ENCODE measurements at places on chromosomes 4 and X.

DNA sequence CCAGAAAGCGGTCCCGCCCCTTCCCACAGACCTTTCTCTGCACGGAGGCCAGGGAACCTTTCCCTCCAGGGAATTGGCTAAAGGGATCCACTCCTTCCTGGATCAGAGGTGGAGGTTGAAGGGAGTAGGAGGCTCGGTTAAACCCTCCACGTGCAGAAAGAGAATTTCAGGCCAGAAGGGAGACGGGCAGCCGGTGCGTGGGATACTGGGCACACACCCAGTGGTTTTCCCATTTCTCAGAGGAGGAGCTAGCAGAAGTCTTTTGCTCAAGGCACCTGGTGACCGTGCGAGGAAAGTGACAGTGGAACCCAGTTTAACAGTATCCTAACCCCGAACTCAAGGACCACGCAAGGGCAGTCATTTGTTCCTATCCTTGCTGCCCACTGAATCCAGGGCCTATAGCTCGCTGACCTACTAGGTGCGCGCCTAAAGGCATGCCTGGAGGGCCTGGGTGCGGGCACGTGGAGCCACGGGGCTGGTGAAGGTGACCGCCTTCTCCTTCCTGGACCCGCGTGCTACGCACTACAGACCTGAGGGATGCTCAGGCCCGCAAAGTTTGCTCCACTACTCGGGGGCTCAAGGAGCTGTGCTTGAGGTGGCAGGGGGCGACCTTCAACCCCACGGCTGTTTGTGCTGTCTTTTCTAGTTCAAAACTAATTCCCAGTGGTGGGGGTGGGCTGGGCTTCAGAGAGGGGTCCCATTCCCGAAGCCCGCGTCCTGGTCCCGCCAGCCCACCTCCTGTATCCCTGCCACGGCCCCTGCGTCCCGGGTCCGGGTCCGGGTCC lies 587 bp upstream of the AFF2 start:
- DNase-seq: no peak

DNA sequence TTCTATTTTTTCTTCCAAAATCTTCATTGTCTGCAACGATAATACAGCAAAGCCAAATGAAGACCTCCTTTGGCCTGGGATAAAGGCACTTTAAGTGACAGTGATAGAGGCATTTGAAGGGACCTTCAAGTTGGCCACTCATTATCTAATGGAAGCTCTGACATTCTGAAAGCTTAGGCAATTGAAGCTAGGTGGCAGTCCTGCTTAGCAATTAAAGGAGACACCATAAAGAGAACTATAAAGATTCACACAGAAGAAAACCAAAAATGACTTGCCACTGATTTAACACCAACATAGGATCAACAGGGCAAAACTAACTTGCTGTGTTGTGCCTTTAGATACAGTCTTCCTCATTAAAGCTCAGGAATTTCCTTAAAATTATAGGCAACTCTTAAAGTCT lies 103.3 kb upstream of the TSPAN7 start:
- DNase-seq: no peak

DNA sequence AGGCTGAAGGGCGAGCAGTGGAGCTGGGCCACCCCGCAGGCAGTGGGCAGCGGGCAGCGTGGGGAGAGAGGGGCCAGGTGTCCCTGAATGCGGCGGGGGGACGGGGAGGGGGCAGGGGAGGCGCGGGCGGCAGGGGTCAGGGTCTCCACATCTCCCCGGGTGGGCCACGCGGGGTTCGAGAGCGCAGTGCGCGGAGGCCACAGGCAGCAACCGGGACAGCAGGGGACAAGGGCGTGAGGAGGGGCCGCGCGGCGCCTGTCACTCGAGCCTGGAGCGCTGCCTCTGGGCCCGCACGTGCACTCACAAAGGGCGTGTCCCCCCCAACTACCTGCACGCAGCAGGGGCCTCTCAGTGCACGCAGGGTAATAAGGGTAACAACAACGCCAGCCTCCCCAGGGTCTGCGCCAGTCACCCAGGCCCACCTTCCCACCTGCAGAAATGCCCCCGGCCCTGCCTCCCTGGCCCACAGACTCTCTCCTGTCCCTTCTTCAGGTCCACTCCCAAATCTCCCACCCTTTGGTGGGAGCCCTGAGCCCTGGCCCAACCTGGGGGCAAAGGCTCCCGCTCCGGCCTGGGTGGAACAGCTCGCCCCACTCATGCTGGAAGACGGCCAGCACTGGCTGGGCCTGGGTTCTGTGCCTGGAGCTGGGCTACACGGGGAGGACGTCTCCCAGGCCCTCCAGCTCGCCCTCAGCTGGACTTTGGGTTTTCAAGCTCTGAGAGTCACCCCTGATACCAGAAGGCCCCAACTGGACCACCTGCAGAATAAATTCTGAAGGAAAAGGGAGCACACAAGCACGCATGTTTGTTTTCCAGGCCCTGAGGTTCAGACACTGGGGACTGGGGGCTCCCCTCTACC lies 53.2 kb downstream of the ZFYVE28 start:
- DNase-seq: no peak

DNA sequence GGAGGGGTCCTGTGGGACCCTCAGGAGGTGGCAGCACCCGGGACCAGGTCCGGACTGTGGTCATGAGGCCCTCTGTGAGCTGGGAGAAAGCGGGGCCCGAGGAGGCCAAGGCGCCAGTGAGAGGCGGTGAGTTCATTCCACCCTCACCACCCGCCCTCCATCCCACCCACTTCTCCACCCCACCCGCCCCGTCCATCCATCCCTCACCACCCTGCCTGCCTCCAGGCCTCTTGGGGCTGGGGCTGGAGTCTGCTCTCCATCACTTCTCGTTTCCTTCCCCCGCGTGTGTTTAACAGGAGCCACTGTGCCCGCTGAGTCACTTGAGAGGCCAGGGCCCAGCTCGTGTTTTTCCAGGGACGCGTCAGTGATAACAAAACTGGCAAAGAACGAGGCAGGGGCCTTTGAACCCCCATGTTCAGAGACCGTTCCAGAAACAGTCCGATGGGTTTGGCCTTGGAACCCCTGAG lies 6.2 kb downstream of the SH3TC1 start:
- no peak for DNase-seq

DNA sequence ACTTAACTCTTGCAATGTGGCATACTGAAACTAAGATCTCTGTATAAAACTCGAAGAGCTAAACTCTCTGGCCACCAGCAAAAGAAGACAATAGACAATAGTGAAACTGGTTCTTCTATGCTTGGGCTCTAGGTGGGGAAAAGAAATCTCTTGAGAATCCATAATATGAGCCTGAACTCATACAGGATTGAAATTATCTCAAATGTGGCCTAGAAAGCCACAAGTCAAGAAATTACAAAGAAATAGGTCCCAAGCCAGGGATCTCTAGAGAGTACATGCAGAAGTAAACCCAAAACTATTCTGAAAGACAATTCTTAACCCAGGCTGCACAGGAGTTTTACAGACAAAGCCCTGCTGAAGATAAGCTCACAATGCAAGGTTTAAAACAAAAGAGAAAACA lies 127.4 kb downstream of the ANAPC10 start:
- no peak for DNase-seq

DNA sequence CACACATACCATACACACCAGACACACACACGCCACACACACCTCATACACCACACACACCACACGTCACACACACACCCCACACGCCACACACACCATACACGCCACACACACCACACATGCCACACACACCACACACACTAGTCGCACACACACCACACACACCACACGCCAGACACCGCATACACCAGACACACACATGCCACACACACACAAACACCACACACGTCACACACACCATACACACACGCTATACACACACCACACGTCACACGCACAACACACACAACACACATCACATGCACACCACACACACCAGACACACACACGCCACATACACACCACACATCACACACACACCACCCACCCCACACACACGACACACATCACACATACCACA lies 32.0 kb downstream of the FAM53A start:
- no peak for DNase-seq

- no peak for DNase-seq
Measured at GRCh38 chrX:38151441-38151840, 69.2 kb downstream of the SRPX start.

DNA sequence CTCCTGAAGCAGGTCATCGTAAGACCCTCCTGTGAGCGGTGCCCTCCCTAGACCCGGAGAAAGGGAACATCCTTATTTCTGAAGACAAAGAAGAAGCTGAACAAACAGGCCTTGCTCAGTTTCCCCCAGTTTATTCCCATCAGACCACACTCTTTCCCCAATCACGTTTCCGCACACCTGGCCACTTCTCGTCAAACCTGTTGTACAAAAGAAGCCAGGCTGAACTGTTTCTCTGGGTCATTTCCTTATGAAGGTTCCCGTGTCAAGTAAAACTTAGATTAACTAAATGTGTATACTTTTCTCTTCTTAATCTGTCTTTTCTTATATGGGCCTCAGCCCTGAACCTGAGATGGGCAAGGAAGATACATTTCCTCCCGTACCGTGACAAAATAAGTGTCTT lies 111.6 kb upstream of the ENPP6 start:
- DNase-seq: no peak

DNA sequence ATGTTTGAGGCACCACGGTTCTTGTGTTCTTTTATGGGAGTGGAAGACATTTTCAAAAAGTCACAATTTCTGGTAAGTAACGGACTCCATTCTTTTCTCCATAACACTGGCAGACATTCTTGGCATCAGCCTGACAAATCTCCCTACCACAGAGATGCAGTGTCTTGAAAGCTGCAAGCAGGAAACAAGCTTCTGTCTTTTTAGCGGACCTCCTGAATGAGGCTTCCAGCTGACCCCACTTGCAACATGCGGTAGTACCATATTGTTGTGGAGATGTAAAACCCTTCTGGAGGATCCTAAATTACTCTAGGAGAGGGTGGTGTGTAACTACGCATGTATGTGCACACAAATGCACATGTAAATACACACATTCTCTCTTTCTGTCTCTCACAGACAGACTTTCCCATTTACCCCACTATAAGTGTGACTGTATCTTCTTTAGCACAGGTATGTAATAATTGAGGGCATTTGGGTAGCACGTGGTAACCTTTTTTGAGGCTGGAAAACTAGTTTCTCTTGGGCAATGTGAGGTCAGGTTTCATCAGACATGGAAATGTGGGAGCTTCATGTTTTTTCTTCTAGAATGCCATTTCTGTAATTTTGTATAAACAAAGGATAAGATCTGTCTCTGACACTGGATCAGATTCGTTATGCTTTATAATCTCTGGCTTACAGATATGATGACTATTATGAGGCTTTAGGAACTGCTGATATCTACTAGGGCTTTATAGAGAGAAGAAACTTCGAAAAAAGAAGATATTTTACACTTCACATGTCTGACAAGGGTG lies 130.1 kb downstream of the MGST2 start:
- no peak for DNase-seq

DNA sequence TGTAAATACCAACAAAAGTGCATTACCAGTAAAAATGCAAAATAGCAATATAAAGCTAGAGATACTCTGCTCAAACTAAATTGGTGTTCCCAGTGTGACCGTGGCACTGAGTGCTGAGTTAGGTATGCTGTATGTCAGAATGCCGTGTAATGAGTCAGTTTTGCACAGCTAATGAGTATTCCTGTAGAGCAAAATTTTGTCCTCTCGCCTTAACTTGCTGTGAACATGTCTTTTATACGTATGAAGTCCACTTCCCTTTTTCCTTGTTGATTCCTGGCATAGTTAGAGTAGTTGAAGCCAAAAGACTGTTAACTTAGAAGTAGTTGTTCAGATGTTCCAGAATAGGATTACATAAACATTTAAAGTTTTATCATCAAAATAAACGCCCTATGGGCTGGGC lies 11.5 kb downstream of the DCLK2 start:
- no peak for DNase-seq

GRCh38 chr4:130368668-130369067 lies 1272.7 kb downstream of the C4orf33 start:
- DNase-seq: no peak

DNA sequence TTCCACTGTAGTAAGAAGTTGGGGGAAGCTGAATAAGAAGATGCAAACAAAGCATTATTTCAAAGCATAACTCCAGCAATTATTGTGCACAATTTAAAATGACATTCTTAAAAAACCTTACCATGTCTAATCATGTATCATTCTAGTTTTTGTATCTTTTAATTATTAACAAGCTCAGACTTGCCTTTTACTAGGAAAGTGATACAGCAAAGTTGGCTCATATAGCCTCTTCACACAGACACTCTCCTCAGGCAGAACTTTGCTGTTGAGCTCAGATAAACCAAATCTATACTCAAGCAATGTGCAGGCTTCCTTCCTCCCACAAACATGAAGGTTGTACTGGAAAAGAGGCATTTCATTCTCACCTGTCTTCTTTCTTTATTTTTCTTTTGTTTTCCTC lies 358.7 kb upstream of the EMCN start:
- no peak for DNase-seq

DNA sequence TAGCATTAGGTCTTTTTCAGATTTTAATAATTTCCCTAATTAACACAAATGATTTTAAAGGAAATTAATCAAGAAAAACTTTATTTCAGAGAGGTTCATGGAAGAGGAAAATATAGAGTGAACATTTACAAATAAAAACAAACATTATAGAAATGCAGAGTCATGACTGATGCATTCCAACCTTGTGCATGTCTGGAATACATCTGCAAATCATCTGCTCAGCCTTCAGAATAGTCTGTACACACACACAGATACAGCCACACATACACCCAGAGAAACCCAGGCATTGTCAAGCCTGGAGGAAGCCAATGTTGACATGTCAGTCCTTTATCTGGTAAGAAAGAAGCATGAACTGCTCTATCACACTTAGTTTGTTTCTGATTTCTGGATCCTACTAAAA lies 61.3 kb upstream of the NFKB1 start:
- DNase-seq: no peak

DNA sequence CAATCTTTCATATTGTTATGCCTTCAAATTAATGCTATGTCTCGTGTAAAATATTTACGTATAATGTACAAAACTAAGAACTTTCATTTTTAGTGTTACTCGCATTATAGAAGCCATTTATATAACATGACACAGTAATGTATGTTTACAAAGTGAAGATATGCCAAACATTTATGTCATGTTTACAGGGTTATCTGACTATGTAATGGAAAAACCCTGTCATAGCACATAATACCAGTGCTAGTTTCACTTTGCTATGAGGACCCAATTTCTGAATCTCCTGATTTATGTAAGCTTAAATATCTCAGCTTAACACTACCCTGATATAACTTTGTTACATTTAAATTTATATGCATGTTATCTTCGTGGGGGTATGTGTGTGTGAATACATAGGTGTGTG lies 233.1 kb downstream of the FAT4 start:
- DNase-seq: no peak

GRCh38 chr4:35124106-35124505 lies 1120.2 kb downstream of the ARAP2 start:
- no peak for DNase-seq

GRCh38 chr4:118102195-118102594 lies 67.9 kb downstream of the NDST3 start:
- no peak for DNase-seq

GRCh38 chr4:140090215-140090731 lies 63.7 kb downstream of the MAML3 start:
- DNase-seq: no peak

- DNase-seq: no peak
Measured at GRCh38 chr4:155179216-155179615, 29.2 kb upstream of the NPY2R start.

DNA sequence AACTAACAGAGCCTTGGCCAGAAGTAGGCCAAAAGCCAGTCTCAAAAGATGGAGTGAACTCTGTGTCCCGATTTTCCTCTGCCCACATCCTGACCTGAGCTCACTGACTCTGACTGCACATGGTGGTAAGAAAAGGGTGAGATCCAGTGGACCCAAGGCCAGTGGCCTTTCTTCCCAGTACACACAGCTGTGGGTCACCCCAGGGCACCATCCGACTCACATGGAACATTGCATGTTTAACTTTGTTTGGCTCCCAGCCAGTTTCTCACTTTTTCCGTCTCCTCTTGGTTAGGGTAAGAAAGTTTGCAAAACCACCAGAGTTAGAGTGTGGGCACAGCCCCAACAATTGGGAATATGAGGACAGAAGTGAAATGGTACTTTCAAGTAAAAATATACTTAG lies 69.8 kb downstream of the GAB1 start:
- no peak for DNase-seq

Measured in NCI-H510A (cell line).